ENCODE measurements at places on chromosomes 6 and 20.

GRCh38 chr6:139611327-139612134 is 237.1 kb upstream of the CITED2 start:
- no peak for DNase-seq

DNA sequence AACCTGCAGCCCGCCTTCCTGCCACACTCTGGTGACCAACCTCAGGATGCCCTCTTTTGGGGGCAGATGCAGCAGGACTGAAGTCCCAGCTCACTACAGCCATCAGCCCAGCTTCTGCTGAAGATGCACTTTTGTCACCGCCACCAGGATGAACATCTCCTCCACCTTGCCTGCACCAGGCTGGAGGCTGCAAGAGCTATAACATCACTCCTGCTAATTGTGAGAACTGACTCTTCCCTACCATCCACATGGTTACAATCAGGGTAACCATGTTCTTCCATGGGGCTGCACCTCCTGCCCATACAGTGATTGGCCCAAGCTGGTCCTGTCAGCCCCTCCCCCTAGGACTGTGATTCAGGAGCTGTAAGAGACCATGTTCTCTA is 2.0 kb upstream of the ACTL10 start:
- DNase-seq = no peak

- no peak for DNase-seq
Observed at GRCh38 chr6:45541934-45542333, 164.2 kb upstream of the SUPT3H start.

- DNase-seq = peak; percentile 92
Observed at GRCh38 chr6:52155791-52156576, 30.2 kb upstream of the IL17A start.

All from GM12865 (cell line).